ENCODE measurements at places on chromosomes 2 and 18.

- DNase-seq: no peak
Observed at GRCh38 chr2:158115202-158115767, 13.6 kb downstream of the UPP2 start.

- DNase-seq: no peak
Observed at GRCh38 chr2:46032161-46032813, 264.9 kb upstream of the EPAS1 start.

DNA sequence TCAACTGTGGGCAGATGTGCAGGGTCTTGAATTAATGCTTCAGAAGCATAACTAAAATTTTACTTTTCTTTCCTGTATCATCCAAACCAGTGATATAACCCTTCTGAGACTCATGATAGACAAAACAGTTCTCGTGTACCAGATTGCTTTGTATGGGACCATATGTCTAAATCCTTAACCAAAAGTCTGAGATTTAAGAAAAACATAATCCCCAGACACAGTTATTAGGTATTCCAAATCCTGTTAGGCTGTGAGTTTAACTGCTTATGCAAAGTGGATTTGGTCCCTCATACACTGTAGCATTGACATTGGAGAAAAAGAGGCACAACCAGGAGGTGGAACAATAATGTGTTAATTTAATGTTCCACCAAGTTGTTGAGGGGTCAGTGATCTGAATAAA lies 235.0 kb downstream of the PMAIP1 start:
- DNase-seq: no peak

DNA sequence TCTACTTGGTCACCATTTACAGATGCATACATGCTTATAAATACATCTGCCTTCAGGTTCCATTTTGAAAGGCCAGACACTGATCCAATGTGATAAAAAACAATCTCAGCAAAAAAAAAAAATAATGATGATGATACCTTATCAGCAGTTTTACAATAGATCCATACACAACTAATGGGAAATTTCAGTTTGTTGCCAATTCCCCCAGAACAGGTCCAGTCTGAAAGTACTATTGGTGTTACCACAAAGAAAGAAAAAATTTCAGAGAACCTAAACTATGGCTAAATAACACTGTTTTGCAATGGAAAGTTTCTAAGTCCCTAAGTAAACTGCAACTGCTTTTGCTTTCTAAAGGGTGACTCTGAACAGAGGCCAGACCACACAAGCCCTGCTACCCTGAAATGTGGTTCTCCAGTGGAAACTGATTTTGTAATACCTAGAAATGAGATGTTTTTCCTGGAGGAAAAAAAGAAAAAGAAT lies 54.1 kb downstream of the LPIN2 start:
- no peak for DNase-seq

Measured in stimulated activated CD4-positive, alpha-beta T cell treated with anti-CD3 and anti-CD28 coated beads, Interleukin-1b, Interleukin-23, amount 100 ng/mL, for 24 hours (primary cell).